ENCODE measurements at places on chromosomes 11 and 22.

- DNase-seq: no peak
Observed at GRCh38 chr11:70933981-70934583, 318.3 kb downstream of the SHANK2 start.

DNA sequence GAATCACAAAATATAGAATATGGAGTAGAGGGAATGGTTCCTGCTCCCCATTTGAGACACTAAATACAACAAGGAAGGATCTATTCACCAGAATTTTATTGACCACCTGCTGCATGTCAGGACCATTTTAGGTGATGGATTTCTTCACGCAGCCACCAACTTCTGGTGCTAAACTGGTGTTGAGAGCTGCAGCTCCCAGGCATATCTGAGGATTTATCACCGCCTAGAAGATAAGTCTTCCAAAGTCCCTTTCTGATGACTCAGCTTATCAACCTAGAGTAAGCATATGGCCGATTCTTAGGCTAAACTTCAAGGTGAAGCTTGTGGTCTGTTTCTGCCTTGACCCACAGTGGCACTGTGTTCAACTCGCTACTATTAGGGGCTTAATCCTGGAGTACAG is 6.7 kb downstream of the DDI1 start:
- no peak for DNase-seq

DNA sequence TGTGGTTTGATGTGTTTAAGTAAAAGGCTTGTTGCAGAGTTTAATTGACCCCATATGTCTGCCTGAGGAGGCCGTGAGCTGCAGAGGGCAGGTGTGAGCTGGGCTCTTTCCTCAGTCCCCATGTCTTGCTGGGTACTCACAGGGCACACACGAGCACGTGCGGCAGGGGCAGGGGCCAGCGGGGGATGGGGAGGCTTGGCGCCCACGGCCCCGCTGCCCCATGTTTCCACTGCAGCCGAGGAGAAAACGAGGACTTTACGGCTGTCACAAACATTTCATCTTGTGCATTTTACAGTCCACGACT is 24.7 kb upstream of the CCDC188 start:
- no peak for DNase-seq

DNA sequence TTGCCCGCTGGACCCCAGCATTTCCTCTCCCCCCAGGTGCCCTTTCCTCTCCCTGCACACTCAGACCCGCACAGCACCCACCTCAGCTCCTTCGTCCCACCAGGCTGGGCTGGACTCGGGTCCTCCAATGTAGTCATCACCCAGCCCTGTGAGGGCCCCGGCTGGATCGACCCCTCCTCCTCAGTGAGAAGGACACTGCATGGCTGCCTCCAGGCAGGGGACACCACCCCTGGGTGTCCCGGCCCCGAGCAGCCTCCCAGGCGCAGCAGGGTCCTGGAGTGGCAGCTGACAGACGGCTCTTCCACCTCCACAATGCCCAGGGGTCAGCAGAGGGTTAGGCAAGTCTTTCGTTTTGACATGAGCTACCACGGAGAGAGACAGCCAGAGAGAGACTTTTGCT is 11.1 kb upstream of the ELF5 start:
- DNase-seq: no peak

- DNase-seq: no peak
Observed at GRCh38 chr22:48960980-48961660, 866.6 kb downstream of the BRD1 start.

GRCh38 chr11:94735907-94736306 is 32.2 kb upstream of the AMOTL1 start:
- no peak for DNase-seq

GRCh38 chr11:565921-566509 is 5.2 kb downstream of the RASSF7 start:
- no peak for DNase-seq

DNA sequence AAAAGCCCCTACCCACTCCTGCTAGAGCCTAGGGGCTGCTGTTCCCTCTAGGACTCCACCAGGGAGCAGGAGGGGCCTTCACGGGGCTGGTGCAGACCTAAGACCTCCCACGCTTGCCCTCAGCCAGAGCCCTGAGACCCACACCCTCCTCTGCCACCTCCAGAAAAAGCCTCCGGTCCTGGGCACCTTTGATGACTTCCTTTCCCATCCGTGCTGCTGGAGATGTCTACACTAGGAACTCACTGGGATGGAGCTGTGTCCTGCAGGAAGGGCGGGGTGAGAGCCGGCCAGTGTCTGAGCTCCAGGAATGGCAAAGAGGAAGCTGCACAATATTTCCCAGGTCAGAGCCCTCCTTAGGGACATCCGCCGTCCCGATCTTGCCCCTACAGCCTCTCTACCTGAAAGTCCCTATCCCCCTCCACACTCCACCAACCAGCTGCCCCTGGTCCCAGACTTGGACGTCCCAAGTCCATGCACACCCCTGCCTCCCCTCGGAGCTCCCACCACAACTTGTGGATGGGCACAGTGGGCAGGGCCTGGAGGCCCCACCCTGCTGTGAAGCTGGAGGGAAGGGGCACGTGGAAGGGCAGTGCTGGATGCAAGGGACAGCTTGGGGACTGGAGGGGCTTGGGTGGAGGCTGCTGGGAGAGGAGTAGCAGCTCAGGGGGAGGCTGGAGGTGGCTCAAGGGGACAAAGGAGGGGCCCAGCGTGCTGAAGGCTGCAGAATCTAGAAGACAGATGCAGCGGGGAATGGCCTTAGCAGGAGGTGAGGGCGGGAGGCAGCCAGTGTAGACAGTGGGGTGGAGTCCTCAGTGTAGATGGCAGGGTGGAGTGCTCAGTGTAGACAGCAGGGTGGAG is 13.5 kb upstream of the LRP5 start:
- DNase-seq: no peak

- no peak for DNase-seq
Observed at GRCh38 chr22:49764127-49764581, 63.5 kb downstream of the BRD1 start.

DNA sequence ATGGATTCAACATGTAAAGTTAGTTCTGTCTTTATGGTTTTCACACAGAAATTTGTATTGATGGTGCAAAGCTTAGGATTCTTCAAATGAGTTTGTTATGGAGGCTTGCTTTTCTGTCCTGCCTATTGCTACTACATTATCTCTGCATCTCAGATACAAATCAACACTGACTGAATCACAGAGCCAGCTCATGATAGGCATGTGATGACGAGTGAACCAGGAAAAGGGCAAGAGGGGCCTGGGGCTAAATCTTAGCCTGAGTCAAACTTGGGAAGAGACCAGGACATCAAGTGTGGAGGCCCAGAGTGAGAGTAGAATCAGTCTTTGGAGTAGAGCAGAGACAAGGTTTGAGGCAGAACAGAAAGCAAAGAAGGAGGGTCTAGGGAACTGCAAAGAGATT is 107.1 kb upstream of the CD44 start:
- no peak for DNase-seq

DNA sequence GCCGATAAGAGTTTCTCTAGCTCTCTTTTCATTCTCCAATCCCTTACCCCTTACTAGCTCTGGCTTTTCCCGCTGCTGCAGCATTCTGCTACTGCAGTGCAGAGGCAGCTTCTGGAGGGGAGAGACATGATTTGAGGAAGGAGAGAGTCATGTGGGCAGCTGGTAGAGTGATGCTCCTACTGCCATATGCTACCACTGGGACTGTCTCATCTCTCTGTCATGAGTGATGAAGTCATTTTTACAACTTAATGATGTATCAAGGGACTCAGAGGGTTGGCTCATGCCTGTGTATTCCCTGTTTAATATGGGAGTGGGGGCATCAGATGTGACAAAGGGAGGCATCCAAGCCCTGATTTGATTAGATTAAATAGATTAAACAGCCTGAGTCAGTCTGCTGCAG is 11.3 kb downstream of the SLC17A6 start:
- no peak for DNase-seq

DNA sequence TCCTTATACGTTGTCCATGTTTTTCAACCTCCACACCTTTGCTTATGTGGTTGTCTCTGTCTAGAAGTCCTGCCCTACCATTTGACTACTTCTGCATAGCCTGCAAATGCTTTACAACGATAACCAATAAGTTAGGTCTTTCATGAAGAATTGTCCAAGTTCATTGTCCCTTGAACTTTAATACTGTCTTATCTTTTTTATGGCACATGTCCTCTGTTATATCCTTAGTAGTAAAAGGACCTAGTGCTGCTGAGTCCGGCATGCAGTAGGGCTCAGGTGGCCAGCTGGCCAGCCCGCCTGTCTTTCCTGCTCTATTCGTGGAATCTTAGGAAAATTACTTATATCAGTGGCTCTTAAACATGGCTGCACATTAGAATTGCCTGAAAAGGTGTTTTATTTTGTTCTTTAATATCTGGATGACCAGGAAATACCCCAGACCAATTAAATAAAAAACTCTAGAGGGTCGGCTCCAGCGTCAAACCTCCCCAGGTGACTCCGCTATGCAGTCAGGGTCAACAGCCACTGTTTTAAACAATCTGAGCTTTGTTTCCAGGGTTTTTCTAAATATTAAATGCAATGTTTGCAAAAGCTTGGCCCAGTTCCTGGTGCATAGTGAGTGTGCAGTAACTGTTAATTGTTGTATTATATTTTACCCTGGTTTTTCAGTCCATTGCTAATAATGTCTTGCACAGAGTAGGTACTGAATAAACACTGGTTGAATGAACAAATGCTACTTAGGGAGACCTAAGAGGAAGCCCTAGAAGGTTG is 64.6 kb upstream of the SESN3 start:
- DNase-seq: no peak

GRCh38 chr11:77726524-77726923 is 88.9 kb upstream of the CLNS1A start:
- DNase-seq: no peak

GRCh38 chr11:96228473-96228891 is 114.5 kb downstream of the MAML2 start:
- DNase-seq: no peak

DNA sequence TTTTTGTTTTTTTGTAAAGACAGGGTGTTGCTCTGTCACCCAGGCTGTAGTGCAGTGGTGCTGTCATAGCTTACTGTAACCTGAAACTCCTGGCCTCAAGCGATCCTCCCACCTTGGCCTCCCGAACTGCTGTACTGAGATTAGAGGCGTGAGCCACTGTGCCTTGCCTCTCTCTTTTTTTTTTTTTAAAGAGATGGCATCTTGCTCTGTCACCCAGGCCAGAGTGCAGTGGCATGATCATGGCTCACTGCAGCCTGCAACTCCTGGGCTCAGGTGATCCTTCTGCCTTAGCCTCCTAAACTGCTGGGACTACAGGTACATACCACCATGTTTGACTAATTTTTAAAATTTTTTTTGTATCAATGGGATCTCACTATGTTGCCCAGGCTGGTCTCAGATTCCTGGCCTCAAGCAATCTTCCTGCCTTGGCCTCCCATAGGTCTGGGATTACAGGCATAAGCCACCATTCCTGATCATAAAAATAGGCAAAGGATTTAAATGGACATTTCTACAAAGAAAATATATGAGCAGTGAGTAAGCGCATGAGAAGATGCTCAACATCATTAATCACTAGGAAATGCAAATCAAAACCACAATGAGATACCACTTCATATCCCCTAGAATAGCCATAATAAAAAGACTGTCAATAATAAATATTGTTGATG is 17.3 kb upstream of the CLNS1A start:
- no peak for DNase-seq

DNA sequence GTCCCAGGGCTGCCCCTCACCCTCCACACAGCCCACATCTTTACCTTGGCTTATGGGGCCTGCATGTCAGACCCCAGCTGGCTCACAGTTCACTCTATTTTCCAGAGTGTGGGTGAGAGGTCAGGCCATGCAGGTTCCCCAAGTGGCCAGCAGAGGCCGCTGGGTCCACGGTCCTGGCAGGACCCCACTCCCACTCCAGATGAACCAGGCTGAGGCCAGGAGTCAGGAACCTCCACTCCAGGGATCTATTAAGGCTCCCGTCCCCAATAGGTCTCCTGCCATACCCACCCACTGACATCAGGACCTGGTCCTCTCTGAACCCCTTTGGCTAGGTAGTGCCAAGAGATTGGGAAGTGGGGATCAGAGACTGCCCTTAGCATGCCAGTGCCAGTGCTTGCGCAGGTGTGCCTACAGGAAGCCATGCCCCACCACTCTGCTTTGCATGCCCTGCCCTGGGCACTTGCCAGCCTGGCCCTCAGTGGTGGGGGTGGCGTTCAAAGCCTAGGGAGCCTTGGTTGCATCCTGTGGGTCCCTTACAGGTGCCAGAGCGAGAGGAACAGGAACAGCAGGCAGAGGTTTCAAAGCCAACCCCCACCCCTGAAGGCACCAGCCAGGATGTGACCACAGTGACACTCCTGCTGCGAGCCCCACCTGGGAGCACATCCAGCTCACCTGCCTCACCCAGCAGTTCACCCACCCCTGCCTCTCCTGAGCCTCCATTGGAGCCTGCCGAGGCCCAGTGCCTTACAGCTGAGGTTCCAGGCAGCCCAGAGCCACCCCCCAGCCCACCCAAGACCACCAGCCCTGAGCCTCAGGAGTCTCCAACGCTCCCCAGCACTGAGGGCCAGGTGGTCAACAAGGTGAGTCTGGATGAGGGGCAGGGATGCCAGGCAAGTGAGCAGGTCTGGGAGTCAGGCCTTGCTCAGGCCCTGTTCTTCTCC is 8.3 kb downstream of the SMTN start:
- peak; percentile 54 for DNase-seq

- no peak for DNase-seq
Observed at GRCh38 chr11:64571410-64572091, 19.5 kb upstream of the SLC22A12 start.

GRCh38 chr11:119509969-119510401 is 87.0 kb upstream of the THY1 start:
- peak; percentile 22 for DNase-seq

DNA sequence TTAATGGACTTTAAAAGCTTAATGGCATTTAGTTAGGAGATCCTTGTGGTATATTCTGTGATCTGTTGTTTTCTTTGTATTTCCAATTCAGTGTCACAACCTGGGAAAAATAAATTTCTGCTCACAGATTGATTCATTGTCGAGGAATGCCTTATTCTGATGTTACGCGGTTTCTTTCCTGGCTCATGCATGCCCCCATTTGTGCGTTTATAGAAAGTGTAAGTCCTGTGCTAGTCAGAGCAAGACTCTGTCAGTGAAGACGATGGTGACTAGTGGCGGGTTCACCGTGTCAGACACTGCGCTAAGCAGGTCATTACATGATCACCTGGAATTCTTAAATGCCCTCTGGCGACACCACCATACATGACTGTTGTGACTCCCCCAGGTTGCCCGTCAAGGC is 169.4 kb downstream of the TBC1D22A start:
- DNase-seq: no peak

- DNase-seq: no peak
Observed at GRCh38 chr22:30217698-30218560, 28.6 kb downstream of the LIF start.

DNA sequence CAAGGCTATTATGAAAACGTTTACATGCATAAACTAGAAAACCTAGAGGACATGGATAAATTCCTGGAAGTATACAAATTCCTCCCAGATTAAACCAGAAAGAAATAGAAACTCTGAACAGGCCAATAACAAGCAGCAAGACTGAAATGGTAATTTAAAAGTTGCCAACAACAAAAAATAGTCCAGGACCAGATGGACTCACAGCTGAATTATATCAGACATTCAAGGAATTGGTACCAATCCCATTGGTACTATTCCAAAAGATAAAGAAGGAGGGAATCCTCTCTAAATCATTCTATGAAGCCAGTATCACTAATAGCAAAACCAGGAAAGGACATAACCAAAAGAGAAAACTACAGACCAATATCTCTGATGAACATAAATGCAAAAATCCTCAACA is 236.0 kb downstream of the DLG2 start:
- DNase-seq: no peak

GRCh38 chr11:96316869-96317268 is 26.1 kb downstream of the MAML2 start:
- DNase-seq: no peak
